ENCODE measurements at places on chromosomes 4 and X.

- DNase-seq, result no peak
These were observed 12.2 kb upstream of the ASMTL start for GRCh38 chrX:1464971-1465285.

DNA sequence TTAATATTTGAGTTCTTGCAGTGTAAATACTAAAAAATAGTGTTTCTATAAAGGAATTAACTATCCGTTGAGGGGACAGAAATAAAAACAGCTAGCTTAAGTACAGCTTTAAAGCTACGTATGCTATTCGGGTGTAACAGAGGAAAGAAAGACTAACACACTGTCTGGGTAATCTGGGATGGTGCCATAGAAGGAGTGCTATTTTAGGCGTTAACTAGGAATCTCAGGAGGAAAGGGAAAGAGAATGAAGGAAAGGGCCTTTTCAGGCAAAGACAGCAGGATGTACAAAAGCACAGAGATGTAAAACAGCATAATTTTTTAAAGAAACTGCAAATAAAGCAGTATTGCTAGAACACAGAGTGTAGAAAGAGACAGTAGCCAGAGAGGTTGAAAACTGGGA lies 161.8 kb downstream of the RAP1GDS1 start:
- DNase-seq, result no peak

- DNase-seq, result no peak
These were observed 18.8 kb downstream of the NEXMIF start for GRCh38 chrX:74906417-74906816.

GRCh38 chr4:105719204-105719603 lies 10.6 kb downstream of the GSTCD start:
- no peak for DNase-seq

GRCh38 chr4:118797558-118798142 lies 38.3 kb downstream of the SEC24D start:
- DNase-seq, result no peak

GRCh38 chrX:120365320-120365719 lies 3.4 kb downstream of the ATP1B4 start:
- peak; percentile 25 for DNase-seq

- DNase-seq, result no peak
These were observed 573.7 kb downstream of the GBA3 start for GRCh38 chr4:23266401-23266800.

GRCh38 chr4:128455480-128455879 lies 167.9 kb upstream of the PGRMC2 start:
- no peak for DNase-seq

DNA sequence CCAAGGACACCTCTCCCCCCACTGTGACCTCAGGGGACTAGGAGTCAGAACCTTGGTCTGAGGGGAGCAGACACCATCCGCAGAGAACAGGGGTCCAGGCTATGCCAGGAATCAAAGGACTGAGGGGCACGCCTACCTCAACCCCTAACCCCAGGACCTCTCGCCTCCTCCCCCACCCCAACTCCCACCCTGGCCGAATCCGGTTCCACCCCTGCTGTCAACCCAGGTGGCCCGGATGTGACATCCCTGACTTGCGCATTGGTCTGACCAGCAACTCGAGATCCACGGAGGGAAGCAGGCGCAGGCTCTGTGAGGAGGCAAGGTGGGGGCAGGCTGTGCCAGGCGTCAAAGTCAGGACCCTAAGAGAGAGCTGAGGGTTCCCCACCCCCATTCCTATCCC lies 468 bp upstream of the MAGEA4 start:
- no peak for DNase-seq

DNA sequence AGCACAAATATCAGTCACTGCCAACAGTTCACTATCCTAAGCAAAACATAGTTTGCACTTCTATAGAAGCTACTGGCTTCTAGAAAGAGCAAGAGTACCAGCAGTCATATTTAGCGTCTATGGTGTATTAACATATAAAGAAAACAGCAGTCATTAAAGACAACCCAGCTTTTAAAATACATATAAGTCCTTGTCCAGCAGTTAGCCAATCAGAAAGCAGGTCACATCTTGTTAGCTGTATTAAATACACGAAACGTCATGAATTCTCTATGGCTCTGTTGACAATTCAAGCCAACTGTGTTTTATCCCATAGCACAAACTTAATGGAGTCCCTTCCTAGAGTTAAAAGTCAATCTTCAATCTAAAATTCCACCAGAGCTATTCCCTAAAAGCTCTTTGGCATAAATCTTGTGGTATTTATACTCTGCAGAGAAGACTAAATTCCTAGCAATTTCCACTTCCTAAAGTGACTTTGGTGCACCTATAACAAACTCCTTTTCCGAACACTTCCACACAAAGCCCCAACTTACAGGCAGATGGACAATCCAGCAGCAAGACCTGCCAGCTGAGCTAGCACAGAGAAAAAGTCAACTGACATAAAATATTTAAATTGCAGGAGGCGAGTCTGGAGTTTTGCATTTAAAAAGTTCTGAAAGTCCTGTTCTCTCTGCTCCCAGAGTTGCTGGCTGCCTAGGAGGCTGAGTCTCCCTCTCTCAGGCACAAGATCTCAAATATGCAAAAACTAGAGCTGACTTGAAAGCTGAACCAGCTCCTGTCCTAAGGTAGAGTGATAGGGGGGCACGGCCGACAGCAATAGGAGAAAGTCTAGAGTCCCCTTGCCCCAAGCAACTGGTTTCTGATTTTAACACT lies 1.3 kb downstream of the LDB2 start:
- DNase-seq, result no peak

DNA sequence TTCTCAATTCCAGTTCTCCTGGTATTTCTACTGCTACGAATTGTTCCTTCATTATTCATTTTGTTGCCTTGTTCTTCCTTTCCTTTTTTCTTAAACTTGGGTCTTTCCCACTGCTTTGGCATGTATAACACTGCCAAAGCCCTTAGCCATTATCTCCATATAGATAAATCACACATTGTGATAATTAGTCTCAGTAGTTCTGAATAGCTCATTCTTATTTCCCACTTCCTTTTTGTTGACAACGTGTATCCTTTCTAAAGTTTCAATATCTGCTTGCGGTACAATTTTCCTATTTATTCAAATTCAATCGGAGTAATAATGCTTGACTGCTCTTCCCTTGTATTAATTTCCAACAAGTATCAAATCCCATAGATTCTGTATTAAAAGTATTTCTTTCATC lies 14.5 kb upstream of the CAMK2D start:
- no peak for DNase-seq

DNA sequence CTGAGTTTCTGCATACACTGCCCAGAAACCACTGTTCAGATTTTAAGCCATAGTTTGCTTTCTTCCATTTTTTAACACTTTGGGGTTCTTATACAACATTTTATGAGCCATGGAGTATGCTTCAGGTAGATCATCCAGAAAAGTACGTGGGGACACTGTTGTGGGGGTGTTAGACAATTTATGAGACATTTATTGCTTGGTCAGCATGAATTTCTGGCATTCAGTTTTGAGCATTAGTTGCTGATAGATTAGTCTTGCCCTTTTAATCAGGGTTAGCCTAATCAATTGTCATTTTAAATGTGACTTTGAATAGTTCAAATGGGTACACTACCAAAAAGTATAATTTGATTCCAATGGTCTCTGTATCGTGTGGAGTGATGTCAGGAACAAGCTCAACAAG lies 434.9 kb downstream of the GPM6A start:
- DNase-seq, result no peak

DNA sequence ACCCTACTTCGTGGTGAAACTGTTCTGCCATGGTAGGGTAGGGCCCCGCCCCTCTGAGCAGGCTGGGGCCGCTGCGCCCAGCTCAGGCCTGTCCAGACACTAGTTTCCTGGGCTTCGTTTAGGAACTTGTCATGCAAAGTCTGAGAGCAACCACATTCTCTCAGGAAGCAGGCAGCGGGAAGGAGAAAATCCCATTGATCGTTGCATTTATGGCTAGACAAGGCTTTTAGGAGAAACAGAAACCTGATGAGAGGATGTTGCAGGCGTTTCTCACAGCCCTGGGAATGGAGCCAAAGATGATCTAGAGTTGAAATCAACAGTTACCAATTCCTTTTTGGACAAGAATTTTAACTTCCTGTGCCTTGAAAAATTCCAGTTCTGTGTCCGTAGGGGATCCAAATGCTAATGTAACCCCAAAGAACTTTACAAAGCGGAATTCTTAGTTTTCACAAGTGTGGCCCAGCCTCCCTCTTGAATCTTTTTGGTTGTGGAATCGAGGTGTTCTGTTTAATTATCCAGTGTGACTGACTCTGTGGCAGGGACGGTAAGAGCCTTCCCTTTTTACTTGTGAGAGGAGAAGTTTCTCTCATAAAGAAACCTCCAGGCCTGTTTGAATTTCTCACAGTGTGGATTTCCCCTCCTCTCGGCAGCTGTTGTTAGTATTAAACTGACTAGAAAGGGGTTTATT lies 4.5 kb upstream of the CXCL9 start:
- DNase-seq, result no peak

DNA sequence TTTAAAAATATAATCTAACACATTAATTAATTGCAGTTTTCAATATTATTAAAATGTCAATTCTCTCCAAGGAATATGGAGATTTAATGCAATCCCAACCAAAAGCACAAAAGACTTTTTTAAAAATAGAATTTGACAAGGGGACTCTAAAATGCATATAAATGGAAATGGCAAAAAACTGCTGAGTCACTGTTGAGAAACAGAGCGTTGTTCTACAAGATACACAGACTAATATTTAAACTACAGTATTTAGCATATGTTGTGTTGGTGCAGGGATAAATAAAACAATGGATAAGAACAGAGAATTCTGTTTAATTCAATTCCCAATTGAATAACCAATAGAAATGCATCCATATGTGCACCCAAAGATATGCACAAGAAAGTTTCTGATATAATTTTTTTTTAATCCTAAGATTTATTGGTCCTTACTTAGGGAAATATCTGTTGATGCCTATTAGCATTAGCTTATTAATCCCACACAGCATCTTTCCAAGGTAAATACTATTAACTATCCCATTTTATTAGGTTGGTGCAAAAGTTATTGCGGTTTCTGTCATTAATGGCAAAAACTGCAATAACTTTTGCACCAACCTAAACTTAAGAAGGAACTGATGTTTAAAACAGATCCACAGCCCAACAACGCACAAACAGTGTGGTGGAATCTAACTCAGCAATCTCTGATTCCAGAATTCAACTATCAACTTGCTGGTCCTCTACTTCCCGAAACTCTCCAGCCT lies 86.8 kb upstream of the VEGFC start:
- DNase-seq, result no peak

GRCh38 chr4:35565640-35566039 lies 678.7 kb downstream of the ARAP2 start:
- no peak for DNase-seq

DNA sequence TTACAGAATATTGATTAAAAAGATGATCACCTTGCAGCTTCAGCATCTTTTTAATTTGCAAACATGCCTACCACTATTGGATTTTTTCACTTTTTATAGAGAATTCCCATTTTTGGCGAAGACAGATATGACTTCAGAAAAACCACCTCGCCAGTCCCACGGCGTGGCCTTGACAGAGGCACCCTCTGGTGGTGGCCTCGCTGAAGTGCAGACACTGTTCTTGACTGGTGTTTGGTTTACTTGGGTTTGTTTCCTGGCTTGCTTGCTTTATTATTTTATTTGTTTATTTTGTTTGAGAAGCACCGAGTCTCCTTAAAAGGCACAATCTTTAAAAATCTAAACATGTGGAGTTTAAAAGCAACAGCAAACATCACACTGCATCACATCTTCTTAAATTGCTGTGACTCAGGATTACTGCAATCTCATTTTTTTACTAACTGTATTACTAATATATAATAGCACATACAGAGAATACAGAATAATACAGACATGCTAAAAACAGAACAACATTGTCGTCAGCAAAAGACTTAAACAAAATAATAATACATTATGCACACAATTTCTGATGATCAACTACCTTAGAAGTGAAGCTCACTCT lies 13.1 kb upstream of the AMTN start:
- peak; percentile 38 for DNase-seq

GRCh38 chr4:73308286-73308685 lies 49.7 kb upstream of the ANKRD17 start:
- DNase-seq, result no peak

GRCh38 chrX:110182362-110182761 lies 135.5 kb downstream of the AMMECR1 start:
- DNase-seq, result no peak

DNA sequence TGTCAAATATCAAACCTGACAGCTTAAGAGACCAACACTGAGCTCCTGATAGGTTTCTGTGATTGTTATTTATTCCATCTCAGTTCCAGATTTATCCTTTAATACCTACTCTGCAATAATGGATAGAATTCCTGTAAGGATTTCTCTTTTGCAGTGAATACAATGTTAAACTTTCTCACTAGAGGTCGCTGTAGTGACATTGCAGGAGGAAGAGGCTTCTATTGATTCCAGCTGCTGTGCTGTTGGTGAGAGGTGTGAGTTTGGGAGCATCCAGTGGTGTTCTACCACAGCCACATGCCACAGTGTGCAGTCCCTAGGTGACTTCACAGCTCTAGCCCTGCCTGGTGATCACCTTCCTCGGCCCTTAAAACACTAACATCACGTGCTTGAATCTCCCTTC lies 34.6 kb upstream of the DCAF8L2 start:
- no peak for DNase-seq

GRCh38 chrX:33065415-33065814 lies 145.9 kb downstream of the DMD start:
- no peak for DNase-seq

- DNase-seq, result no peak
These were observed 10.3 kb upstream of the FHDC1 start for GRCh38 chr4:152925851-152926250.

DNA sequence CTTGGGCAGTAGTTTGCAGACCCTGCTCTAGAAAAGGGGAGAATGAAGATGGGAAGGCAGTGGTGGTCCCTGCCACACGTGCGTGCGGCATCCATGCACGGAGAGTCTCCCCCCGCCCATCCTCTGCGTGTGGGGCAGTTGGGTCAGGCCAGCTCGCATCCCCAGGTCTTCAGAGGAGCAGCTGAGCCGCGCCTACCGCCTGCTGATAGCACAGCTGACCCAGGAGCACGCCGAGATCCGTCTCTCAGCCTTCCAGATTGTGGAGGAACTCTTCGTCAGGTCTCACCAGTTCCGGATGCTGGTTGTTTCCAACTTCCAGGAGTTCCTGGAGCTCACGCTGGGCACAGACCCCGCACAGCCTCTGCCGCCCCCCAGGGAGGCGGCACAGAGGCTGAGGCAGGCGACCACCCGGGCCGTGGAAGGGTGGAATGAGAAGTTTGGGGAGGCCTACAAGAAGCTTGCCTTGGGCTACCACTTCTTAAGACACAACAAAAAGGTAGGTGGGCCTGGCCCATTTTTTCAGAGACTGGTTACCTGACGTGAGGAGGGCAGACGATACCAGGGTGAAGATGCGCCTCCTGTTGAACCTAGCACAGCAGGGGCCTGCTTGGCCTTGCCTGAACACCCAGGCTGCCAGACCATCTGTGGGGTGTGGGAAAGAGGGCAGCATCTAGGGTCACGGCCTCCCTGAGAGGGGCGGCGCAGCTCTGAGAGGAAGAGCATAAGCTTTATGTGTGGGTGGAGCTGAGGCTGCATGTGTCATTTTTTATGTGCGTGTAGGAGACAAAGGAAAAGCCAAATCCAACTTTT lies 2.6 kb downstream of the UVSSA start:
- no peak for DNase-seq

DNA sequence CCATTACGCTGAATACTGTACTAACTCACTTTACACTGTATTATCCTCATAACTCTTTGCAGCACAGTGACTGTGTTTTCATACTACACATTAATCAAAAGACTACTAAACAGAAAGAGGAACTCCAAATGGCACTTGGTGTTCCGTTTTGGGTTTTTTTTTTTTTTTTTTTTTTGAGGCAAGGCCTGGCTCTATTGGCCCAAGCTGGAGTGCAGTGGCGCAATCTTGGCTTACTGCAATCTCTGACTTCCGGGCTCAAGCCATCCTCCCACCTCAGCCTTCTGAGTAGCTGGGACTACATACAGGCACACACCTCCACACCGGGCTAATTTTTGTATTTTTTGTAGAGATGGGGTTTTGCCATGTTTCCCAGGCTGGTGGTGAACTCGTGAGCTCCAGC lies 10.7 kb downstream of the KLHL8 start:
- DNase-seq, result no peak
